Astrocyte of the spinal cord (primary cell): ENCODE measurements at places on chromosomes 13 and 19.
A peak's percentile ranks its signal among the peaks of the same experiment; 100 is the strongest.

DNA sequence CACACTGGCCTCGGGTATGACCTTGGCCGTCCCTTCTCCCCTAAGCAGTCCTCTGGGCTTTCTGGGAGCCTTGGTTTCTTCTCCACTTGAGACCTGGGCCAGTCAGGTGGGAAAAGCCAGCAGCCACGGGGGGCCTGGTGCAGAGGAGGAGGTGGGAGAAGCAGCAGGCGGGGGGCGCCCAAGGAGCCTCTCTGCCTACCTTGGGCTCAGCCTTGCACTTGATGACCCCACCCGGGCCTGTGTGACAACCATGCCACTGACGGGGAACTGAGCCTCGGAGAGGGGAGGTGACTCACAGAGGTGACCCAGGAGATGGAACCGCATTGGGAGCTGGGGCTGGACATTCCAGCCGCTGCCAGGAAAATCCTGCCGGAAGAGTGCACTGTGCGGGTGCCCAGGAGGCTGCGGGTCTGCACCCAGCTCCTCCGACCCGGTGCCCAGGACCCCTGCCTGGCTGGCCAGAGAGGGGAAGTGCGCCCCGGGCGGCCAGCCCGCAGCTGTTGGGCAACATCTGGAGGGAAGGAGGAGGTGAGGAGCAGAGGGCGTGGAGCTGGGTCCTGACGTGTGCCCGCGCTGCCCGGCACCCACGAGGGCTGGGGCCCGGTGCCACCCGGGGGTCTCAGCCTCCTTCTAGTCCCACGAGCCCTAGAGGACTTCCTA is 23.4 kb upstream of the SLC7A10 start:
- no peak for DNase-seq

- no peak for DNase-seq
Observed at GRCh38 chr19:33522371-33522662, 726 bp upstream of the PEPD start.

- DNase-seq = no peak
Observed at GRCh38 chr19:11291991-11292390, 4.0 kb upstream of the TSPAN16 start.

GRCh38 chr19:55276720-55277430 is 3.0 kb downstream of the HSPBP1 start:
- no peak for DNase-seq

GRCh38 chr19:56840451-56841192 is at the start of the genes PEG3 and ZIM2:
TSS of gene PEG3 (minus strand) at chr19:56840726. CDS start at chr19:56824655, 16,071 bp downstream.
TSS of gene ZIM2 (minus strand) at chr19:56840726. CDS start at chr19:56824277, 16,449 bp downstream.
- no peak for DNase-seq

- peak; percentile 35 for DNase-seq
Observed at GRCh38 chr13:28637714-28638355, 21.1 kb upstream of the POMP start.

DNA sequence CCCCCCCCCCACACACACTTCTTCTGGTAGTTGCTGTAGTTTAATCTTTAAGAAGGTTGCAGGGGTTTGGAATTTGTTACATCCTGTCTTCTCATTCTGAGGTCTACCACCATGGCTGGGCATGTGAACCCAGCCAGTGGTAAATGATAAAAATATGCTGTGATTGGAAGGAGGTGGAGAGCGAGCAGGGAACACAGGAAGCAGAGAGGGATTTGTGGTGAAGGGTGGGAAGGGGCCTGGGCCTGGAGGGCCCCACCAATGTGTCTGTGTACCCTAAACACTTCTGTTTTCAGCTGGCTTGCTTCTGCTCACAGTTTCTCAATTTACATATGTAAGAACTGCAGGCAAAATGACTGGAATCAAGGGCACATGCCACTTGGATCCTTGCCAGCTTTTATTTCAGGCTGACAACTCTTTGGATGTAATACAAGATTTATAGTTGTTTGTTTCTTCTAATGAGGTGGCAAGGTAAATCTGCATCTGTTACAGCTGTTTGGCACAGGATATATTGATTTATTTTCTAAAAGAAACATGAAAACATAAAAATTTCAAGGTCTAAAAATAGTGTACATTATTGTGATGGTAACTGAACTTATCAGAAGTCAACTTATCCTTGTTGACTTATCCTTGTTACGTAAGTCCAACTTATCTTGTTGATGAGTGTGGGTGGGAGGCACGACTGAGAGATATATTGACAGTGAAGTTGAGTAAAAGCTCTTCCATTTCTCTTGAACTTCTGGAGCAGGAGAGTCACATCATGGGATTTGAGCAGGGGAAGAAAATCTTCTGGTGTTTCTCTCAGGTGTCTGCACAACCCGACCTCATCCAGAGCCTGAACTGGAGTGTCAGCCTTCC is 313.2 kb downstream of the SHISA2 start:
- DNase-seq = peak; percentile 78

DNA sequence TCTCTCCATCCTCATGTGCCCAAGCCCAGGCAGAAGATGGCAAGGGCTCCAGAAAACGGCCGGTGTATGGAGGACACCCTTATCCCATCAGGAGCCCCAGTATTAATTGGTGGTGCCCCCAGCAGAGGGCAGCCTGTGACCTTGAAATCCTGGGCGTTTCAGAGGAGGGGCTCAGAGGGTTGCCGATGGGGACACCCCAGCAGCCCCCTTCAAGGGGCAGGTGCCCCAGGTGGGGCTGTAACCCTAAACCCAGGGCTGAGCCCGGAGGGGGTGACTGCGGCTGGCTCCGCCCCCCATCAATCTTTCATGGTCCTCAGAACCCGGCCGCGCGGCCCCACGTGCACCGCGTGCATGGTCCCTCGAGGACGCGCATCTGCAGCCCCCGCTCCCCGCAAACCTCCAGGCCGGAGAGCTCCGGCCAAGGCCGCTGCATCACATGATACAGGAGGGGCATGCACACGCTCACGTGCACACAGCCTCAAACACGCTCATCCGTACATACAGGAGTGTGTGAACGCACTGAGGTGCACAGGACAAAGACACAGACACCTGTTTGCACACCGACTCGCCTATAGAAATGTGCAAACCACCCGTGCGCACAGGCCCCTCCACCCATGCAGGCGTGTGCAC is 949 bp downstream of the RAB3A start:
- DNase-seq = no peak

DNA sequence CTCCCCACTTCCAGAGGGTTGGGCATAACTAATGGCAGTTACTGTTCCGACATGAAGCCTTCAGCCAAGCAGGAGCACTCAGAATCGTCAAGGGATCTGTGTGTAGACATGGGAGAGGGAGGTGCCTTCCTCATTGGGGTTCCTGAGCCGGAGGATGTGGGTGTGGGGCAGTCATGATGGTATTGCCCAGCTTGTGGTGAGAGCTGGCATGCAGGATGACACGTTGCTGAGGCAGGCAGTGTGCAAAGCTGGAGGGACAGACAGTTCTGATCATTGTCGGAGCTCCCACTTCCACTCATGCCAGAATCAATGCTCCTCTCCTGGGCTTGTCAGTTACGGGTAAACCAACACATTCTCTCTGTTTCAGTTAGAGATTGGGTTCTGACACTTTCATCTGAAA is 83.9 kb upstream of the TSC22D1 start:
- DNase-seq = no peak

- DNase-seq = peak; percentile 98
Observed at GRCh38 chr13:37306778-37307544, 201.5 kb upstream of the CSNK1A1L start.

DNA sequence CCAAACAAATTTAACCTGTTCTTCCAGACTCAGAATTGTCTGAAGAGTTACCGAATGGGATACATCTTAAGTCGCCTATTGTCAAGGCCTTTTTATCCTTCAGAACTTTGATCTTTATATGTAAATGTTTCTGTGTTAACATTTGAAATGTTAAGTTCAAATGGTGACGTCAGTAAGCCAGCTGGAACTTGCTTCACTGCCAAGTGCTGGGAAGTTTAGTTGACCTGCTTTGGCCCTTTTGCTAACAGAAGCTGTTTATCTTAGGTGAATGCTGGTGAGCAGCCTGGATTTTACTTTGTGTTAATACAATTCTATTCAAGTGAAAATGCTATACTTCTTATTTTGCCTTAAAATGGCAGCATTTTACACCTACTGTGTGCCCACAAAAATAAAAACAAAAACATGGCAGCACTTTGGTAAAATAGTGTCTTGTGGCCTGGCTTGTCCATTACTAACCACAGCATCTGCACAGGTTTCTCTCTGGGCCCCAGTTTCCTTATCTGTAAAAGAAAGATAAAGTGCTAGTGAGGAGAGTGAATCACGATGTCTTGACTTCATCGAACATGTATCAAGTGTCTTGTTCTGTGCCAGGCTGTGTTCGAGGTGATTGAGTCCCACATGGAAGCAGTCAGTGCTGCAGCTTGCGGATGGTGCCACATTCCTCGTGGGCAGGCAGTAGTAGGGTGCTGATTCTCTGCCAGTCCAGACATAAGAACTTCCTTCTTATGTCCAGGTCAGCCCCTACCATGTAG is 2.2 kb downstream of the NAXD start:
- peak; percentile 84 for DNase-seq

DNA sequence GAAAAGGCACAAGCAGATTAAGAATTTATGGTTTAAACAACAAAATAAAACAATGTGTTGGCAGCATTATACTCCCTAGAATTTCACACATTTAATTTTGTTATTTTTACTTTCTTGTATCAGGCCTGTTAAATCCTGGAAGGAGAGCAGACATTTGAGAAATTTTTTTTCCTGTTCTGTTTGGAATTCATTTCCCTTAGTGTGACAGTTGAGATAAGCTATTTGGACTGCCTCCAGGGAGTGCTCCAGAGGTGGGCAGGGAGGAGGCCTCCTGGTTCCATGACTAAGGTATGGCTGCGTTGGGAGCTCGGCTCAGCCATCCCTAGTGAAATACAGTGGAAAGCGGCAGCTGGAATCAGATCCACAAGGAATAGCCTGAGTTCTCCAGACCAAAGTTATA is 185.7 kb downstream of the KCNRG start:
- no peak for DNase-seq

GRCh38 chr13:94218951-94219350 is 260.5 kb downstream of the DCT start:
- no peak for DNase-seq

- no peak for DNase-seq
Observed at GRCh38 chr19:35562336-35562735, 1.1 kb downstream of the ATP4A start.

DNA sequence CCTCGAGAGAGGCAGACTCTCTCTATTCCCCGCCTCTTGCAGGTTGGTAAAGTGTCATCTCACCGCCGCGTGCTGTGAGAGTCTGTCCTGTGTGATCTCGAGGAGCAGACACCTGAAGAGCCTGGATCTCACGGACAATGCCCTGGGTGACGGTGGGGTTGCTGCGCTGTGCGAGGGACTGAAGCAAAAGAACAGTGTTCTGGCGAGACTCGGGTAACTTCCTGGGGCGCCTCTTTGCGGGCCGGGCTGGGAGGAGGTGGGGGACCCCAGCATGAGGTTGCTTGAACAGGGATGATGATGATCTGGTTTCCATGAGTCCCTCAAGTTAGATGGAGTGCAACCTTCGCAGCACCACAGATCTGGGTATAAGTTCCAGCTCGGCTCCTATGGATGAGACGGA is 67.0 kb downstream of the NLRP5 start:
- no peak for DNase-seq

- peak; percentile 52 for DNase-seq
Observed at GRCh38 chr19:8635422-8635821, 5.0 kb downstream of the NFILZ start.

- DNase-seq = no peak
Observed at GRCh38 chr13:93226065-93226622, 463 bp upstream of the GPC6 start.

GRCh38 chr13:80454245-80454644 is 113.3 kb upstream of the SPRY2 start:
- peak; percentile 84 for DNase-seq

DNA sequence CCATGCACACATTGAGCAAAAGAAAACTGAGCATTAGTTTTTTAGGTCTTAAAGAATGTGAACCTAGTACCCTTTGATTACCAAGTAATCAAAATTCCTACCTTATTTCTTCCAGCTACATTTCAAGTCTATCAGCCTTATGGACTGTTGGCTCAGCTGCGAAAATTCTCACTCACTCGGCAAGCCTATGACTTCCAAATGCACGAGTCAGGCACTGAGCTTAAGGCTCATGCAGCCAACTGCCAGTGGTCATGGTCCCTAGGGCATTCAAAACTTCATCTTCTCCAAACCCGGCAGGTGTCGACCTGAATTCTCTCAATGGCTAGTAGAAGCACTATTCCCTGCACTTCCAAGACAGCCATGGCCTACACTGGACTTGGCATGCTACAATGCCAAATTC is 41.2 kb downstream of the RUBCNL start:
- DNase-seq = no peak

DNA sequence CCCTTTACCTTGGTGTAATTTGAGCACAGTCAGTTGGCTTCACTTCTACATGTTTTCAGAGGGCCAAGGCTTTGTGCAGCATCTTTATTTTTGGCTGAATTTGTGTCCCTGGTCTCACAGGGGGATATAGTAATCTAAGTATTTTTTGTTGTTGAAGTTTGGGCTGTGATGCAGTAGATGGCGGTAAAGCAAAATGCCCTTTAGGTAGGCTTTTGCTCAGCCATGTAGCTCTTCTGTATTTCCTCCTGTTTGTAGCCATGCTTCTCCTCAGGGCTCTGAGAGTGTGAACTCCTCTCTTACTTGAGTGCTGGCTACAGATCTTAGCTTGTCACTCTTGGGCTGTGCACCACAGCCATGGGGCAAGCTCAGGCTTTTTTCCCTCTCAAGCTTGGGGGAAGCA is 328.6 kb downstream of the SLITRK5 start:
- DNase-seq = no peak

DNA sequence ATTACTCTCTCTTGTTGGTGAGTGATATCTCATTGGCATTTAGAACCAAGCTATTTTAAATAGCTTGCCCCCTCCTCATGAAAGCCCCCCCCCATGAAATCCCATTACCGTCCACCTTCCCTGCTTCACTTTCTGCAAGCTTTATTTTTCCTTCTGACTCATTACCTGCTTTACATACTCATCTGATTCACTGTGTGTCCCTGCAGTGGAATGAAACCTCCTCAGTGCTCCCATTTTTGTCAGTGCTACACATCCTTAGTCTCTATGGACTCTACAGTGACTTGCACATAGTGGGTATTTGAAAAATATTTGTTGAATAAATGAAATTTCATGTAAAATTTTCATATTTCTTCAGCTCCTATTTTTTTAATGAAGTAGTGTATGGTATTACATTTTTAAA is 62.3 kb downstream of the DOCK9 start:
- DNase-seq = no peak

DNA sequence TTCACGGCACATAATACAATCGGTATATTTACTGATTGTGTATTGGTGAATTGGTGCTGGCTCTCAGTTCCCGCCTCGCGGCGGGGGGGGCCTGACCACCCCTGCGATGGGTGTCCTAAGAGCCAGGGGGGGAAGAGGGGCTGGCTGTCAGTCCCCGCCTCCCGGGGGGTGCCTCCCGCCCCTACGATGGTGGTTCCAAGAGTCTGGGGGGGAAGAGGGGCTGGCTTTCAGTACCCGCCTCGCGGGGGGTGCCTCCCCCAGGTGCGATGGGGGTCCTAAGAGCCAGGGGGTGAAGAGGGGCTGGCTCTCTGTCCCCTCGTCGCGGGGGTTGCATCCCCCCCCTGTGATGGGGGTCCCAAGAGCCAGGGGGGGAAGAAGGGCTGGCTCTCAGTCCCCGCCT is 2321.8 kb upstream of the PCDH20 start:
- no peak for DNase-seq

- peak; percentile 59 for DNase-seq
Observed at GRCh38 chr13:90105276-90105675, 1242.2 kb upstream of the MIR17HG start.
